ENCODE measurements at places on chromosomes 3 and 15.

GRCh38 chr3:11913316-11913715 lies 66.6 kb upstream of the TAMM41 start:
- no peak for DNase-seq

- no peak for DNase-seq
Observed at GRCh38 chr3:31534065-31534425, 1.3 kb downstream of the STT3B start.

DNA sequence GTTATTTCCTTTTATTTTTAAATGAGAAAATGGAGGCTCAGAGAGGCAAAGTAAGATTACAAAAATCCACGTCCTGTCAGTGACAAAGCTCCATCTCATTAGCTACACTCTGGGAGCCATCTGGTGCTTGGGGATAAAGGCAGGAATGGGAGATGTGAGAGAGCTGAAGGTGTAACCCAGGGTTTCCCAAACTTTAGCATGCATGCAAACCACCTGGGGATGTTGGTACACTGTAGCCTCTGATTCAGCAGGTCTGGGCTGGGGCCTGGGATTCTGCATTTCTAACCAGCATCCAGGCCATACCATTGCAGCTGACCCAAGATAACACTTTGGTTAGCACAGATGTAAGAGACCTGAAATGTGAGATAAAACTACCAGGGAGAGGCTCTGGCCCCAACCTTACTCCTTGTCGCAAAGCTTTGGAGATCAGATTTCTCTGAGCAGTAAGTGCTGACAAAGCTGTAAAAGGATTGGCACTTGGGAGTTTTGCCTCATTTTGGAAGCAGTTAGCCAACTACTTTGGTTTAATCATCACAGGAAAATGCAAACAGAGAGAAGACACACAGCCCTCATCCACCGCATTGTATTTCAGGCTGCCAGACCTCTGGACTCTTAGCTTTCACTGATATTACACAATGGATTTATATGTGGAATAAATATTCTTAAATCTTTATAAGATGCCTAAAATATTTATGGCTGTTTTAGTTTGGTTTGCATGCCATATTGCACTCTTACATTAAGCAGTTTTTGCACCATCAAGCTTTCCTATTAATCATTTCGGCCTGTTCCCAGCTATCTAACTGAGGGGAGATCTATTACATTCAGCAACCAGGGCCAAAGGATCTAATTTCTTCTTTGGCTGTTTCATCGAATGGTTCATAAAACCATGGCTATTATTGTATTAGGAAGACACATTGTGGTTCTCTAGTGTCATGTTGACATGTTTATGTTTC lies 263.0 kb downstream of the EBLN2 start:
- DNase-seq, result no peak

GRCh38 chr3:71063773-71064290 lies 519.7 kb downstream of the FOXP1 start:
- DNase-seq, result peak; percentile 12

GRCh38 chr3:35383719-35384555 lies 255.4 kb upstream of the ARPP21 start:
- DNase-seq, result no peak

GRCh38 chr15:59300618-59301139 lies 72.0 kb downstream of the MYO1E start:
- DNase-seq, result peak; percentile 58

- no peak for DNase-seq
Observed at GRCh38 chr15:66563126-66563525, 2.7 kb downstream of the LCTL start.

- DNase-seq, result no peak
Observed at GRCh38 chr3:127200086-127200691, 7.3 kb downstream of the PRR23E start.

GRCh38 chr3:34842706-34843480 lies 796.4 kb upstream of the ARPP21 start:
- no peak for DNase-seq

- no peak for DNase-seq
Observed at GRCh38 chr15:25771338-25771706, 91.8 kb downstream of the ATP10A start.

- DNase-seq, result no peak
Observed at GRCh38 chr15:78104119-78104479, 11.7 kb downstream of the SH2D7 start.

DNA sequence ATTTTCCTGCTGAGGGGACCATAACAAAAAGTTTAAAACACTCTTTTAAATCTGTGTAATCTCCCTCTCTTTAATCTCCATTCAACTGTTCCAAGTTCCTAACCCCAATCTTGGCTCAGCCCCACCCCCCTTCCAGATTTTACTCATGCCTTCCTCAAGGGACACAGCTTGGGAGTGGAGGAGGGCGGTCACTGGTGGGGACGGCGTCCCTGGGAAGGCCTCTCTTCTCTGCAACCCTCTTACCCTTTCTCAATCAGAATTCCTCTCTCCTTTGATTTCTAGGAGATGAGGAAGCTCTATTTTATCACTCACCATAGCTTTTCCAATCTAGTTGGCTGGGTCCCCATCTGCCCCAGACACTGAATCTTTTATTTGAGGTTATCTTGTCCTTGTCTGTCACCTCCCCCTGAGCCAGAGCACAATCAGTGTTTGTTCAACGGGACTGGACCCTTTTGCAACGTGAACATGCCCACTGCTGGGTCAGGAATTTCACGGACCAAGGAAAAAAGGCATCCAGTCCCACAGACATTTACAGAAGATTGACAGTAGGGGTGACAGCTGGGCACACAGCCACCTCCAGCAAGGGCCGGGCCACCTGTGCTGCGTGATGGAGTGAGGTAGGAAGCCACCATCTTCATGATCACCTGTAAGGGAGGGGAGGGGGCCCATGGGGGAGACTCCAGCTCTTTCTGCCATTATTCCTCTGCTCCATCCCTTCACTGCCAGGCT lies 84.0 kb upstream of the HERC1 start:
- DNase-seq, result no peak

DNA sequence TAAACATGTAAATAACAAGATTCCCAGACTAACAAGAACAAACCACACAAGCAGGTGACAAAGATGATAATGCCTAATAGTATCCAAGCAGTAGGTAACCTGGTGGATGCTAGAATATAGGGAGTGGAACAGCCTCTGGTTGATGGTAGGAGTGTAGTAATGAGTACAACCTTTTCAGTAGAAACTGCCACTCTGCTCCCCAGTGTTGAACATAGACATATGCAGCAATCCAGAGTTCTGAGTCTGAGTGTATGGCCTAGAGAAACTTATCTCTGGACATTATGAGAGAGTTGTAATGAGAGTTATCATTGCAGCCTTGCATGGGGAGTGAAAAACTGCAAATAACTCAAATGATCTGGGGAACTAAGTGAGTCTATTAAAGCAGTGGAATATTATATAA lies 76.1 kb upstream of the ACAD9 start:
- DNase-seq, result no peak

- DNase-seq, result peak; percentile 84
Observed at GRCh38 chr15:79595995-79596622, 164.0 kb downstream of the MINAR1 start.

DNA sequence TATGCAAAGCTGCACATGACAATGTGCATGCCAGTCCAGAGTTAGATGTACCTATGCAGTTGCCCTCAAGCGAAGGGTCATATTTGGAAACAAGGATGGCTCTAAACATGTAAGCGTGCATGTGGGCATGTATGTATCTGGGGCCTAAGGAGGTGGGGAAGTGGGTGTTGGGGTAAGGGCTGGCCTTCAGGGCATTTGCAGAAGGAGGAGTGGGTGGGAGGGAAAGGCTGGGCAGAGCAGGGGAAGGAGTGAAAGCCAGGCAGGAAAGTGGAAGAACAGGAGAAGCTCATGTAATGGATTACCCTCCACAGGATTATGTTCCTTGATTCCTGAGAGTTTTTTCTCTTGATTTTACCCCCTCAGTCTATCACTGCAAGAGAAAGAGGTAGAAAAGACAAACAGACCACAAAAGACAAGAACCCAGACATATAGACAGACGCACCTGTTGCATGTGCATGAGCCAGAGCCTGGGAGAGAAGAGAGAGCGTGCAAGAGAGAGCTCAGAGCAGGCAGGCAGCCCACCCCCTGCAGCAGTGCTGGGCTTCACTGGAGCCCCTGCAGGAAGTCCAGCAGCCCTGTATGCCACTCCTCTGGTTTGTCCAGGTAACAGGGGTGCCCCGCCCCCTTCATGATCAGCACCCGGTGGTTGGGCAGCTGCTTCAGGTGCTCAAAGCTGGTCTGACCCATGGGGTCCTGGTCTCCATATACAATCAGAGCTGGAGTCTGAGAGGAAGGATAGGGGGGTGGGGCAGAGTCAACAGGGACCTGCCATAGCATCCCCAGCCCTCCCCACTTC lies 1.8 kb upstream of the PCBP4 start:
- no peak for DNase-seq

DNA sequence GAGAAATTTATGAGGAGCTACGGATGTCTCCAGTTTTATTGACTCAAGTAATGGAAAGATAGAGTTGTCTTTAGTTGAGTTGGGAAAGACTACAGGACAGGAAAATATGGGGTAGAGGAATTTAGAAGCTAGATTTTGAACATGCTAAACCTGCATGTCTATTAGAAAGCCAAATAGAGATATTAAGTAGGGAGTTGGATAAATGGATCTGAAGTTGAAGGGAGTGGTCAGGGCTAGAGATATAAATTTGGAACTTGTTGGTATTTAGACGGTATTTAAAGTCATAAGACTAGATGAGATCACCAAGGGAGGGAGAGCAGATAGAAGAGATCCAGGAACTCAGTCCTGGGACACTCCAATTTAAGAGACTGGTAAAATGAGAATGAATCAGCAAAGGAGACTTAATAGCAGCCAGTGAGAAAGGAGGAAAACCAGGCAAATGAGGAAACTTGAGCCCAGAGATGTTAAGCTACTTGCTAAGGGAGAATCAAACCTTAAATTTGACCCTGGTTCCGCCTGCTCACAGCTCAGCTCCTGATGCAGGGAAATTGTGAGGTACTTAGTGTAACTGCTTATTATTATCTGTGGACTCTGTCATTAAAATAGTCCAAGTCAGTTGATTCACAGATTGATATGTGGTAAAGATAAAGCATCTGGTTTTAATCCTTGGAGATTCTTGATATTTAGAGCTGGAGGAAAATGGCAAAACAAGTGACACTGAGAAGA lies 35.8 kb downstream of the ABI3BP start:
- no peak for DNase-seq

DNA sequence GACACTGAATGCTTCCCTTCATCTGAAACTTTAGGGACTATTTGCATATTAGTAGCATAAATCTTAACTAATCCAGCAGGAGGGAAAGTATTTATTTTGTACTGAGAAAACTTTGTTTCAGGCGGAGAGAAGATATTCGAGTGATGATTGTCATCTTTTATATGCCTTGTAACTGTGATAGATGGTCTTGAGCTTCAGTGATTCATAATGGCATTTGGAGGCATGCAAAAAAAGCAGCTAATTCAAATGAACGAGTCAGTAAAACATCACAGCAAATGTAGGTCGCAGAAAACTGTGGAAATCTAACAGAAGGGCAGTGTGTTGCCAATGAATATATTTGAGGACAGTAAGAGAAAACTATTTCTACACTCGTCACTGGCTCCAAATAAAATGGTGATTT lies 643.7 kb upstream of the NAALADL2 start:
- no peak for DNase-seq

GRCh38 chr3:135806317-135806716 lies 159.2 kb upstream of the PPP2R3A start:
- DNase-seq, result no peak
